OCI-LY7 (cell line): ENCODE measurements at places on chromosomes 7 and 10. TPM values are rescaled to one million over a fixed set of nuclear protein-coding genes. Genes with fewer than 3 reads are reported as not detected.

Gene SPDYE16
- 0.20 and 0.21 TPM in 2 replicates for total RNA-seq

Gene MICALL2
- total RNA-seq, result 4.5 and 5.5 TPM in 2 replicates

Gene SCART1
- total RNA-seq, result 10.9 and 15.2 TPM in 2 replicates

Gene CREB3L2
- total RNA-seq, result 79.0 and 95.7 TPM in 2 replicates

Gene CYP26C1
- total RNA-seq, result 0.09 and 0.15 TPM in 2 replicates

Gene CALML3
- total RNA-seq, result not detected in 2 replicates

Gene LRRC17
- total RNA-seq, result not detected in 2 replicates

Gene STAMBPL1
- 41.0 and 44.4 TPM in 2 replicates for total RNA-seq

Gene INHBA
- total RNA-seq, result not detected in 2 replicates

Gene ADRA2A
- total RNA-seq, result not detected in 2 replicates

Gene HERC4
- 72.6 and 77.4 TPM in 2 replicates for total RNA-seq

Gene ADGRA1
- total RNA-seq, result not detected in 2 replicates
